ENCODE measurements at places on chromosomes 4 and X.

- no peak for DNase-seq
- no peak overlapping the region for H3K4me3 ChIP-seq
- peaks cover under 1% of the 10 kb centered on the region for H3K4me1 ChIP-seq
- no peaks in the 10 kb centered on the region for H3K36me3 ChIP-seq
Measured at GRCh38 chr4:1177274-1178141, 5.1 kb upstream of the SPON2 start.

DNA sequence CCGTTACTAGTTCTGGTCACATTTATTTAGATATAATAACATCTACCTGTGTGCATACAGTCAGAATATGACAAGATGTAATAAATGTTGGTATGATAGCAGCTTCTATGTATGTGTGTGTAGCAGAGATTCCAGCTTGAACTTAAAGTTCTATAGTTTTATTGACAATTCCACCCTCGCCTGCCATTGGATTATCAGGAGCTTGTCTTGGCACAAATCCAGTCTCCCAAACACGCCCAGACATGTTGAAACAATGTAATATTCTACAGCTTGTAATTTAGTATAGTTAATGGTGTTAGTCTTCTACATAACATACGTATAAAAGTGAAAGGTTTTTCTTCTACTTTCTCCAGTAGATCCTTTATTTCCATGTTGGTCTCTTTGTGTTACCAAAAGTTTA is 44.4 kb downstream of the BBS12 start:
- H3K4me1 ChIP-seq: no peaks in the 10 kb centered on the region
- no peak for DNase-seq
- H3K27me3 ChIP-seq: no peaks in the 10 kb centered on the region
- no peak overlapping the region for H3K27ac ChIP-seq
- H3K36me3 ChIP-seq: no peaks in the 10 kb centered on the region
- H3K4me3 ChIP-seq: no peak overlapping the region

- H3K4me1 ChIP-seq: no peaks in the 10 kb centered on the region
- H3K36me3 ChIP-seq: no peaks in the 10 kb centered on the region
- no peaks in the 10 kb centered on the region for H3K27me3 ChIP-seq
- H3K27ac ChIP-seq: no peak overlapping the region
Measured at GRCh38 chrX:97102938-97103337, 219.2 kb downstream of the RPA4 start.

- no peaks in the 10 kb centered on the region for H3K4me1 ChIP-seq
- H3K36me3 ChIP-seq: no peaks in the 10 kb centered on the region
- no peak overlapping the region for H3K27ac ChIP-seq
- H3K27me3 ChIP-seq: no peaks in the 10 kb centered on the region
- H3K4me3 ChIP-seq: no peak overlapping the region
Measured at GRCh38 chr4:36914106-36914505, 330.4 kb upstream of the NWD2 start.

DNA sequence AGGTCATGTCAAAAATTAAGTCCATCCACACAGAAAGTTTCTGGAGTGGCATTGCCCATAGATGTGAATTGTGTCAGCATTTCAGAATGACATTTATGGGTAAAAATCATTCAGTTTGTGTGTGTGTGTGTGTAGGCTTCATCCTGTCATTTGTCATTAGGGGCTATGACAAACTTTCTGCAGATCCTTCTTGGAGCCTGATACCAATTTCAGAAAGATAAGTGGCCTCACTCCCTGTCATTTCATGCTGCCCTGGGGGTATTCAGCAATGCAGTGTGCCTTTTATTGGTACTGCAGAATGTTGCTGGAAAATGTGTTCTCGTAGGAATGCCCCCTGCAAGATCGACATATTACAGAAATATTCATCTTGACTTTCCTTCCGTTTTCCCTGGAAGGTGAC is 659.7 kb downstream of the NLGN4X start:
- H3K27me3 ChIP-seq: no peaks in the 10 kb centered on the region
- no peak overlapping the region for H3K27ac ChIP-seq
- no peaks in the 10 kb centered on the region for H3K4me1 ChIP-seq
- H3K36me3 ChIP-seq: no peaks in the 10 kb centered on the region
- no peak overlapping the region for H3K4me3 ChIP-seq

- no peak overlapping the region for H3K4me3 ChIP-seq
- no peaks in the 10 kb centered on the region for H3K4me1 ChIP-seq
- H3K27me3 ChIP-seq: no peaks in the 10 kb centered on the region
- H3K27ac ChIP-seq: no peak overlapping the region
Measured at GRCh38 chrX:143669395-143669794, 33.5 kb upstream of the SLITRK4 start.

GRCh38 chr4:52116641-52117040 is 65.5 kb downstream of the SPATA18 start:
- no peaks in the 10 kb centered on the region for H3K4me1 ChIP-seq
- no peak overlapping the region for H3K27ac ChIP-seq
- no peaks in the 10 kb centered on the region for H3K27me3 ChIP-seq
- no peak for DNase-seq
- H3K36me3 ChIP-seq: no peaks in the 10 kb centered on the region

- no peak overlapping the region for H3K4me3 ChIP-seq
- no peak overlapping the region for H3K27ac ChIP-seq
- no peaks in the 10 kb centered on the region for H3K27me3 ChIP-seq
- H3K4me1 ChIP-seq: no peaks in the 10 kb centered on the region
- no peak for DNase-seq
Measured at GRCh38 chrX:30302956-30303355, 6.2 kb downstream of the NR0B1 start.

- peak overlapping the region; percentile 11 for H3K27ac ChIP-seq
- peaks cover 12% of the 10 kb centered on the region for H3K4me1 ChIP-seq
- no peaks in the 10 kb centered on the region for H3K36me3 ChIP-seq
Measured at GRCh38 chr4:101039367-101039766, 308.0 kb downstream of the PPP3CA start.

GRCh38 chrX:111124418-111124817 is 28.4 kb downstream of the PAK3 start:
- no peaks in the 10 kb centered on the region for H3K36me3 ChIP-seq
- H3K27ac ChIP-seq: no peak overlapping the region
- H3K4me1 ChIP-seq: peaks cover 7% of the 10 kb centered on the region

DNA sequence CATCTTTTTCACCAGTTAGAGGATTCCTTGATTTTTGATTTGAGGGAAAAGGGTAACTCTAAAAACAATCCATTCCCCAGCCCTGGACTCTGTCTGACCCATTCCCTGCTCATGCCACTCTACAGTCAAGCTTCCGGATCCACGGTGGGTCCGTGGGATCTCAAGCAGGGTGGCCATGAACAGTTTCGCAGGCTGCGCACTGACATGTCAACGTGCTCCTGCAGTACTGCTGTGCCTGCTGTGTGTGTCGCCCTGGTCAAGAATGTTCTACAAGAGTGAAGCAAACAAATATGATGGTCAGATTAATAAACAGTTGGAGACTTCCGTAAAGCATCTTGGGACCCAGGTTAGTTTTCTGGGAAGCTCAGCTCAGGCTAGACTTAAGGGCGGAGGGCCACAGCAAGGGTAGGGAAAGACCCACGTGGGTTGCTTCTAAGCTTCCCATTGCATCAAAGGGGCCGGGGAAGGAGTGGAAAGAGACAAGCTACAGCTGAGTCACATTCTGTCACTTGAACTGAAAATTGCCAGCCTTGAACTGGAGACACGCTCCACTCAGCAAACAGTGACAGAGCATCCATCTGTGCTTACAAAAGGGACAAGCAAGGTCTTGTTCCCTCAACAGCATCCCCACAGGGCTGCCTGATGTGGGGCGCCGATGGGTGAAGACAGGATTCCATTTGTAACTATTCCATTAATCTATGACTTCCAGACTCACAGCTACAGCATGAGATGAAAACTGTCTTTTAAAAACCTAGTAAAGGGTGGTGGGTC is 81.8 kb downstream of the MTMR1 start:
- no peak overlapping the region for H3K4me3 ChIP-seq
- no peak for DNase-seq
- H3K27me3 ChIP-seq: no peaks in the 10 kb centered on the region

GRCh38 chr4:89469516-89469915 is 161.9 kb upstream of the GPRIN3 start:
- no peaks in the 10 kb centered on the region for H3K4me1 ChIP-seq
- no peak for DNase-seq
- H3K36me3 ChIP-seq: no peaks in the 10 kb centered on the region
- no peak overlapping the region for H3K4me3 ChIP-seq
- H3K27ac ChIP-seq: no peak overlapping the region

- H3K4me1 ChIP-seq: no peaks in the 10 kb centered on the region
- no peak overlapping the region for H3K27ac ChIP-seq
- H3K27me3 ChIP-seq: no peaks in the 10 kb centered on the region
- DNase-seq: no peak
- H3K4me3 ChIP-seq: no peak overlapping the region
- H3K36me3 ChIP-seq: no peaks in the 10 kb centered on the region
Measured at GRCh38 chrX:74297766-74298165, 6.2 kb upstream of the ZCCHC13 start.

DNA sequence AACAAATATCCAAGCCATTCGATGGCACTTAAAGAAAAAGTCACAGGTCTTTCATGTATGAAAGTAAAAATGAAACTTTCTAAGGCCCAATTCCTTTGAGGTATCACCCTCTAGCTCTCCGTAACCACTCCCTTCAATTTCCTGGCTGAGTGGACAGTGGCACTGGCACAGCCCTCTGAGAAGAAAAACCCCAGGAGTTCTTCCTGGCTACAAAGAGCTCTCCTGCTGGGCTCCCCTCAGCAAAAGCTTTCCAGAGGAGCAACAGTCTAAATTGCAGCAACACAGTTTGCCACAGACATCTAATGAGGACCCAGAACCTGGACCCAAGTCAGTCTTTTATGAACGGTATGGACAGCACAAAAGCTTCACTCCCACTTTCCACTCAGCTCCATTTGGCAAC is 71.8 kb downstream of the FUNDC1 start:
- H3K27me3 ChIP-seq: no peaks in the 10 kb centered on the region
- no peaks in the 10 kb centered on the region for H3K4me1 ChIP-seq
- H3K36me3 ChIP-seq: no peaks in the 10 kb centered on the region
- no peak for DNase-seq
- no peak overlapping the region for H3K27ac ChIP-seq

- H3K4me1 ChIP-seq: peaks cover 18% of the 10 kb centered on the region
- no peak overlapping the region for H3K4me3 ChIP-seq
- peaks cover 8% of the 10 kb centered on the region for H3K36me3 ChIP-seq
- DNase-seq: no peak
- H3K27ac ChIP-seq: no peak overlapping the region
- no peaks in the 10 kb centered on the region for H3K27me3 ChIP-seq
Measured at GRCh38 chr4:106312377-106312776, 3.6 kb downstream of the TBCK start.

GRCh38 chrX:74225111-74225510 is 78.9 kb upstream of the ZCCHC13 start:
- no peaks in the 10 kb centered on the region for H3K27me3 ChIP-seq
- no peak for DNase-seq
- no peaks in the 10 kb centered on the region for H3K36me3 ChIP-seq
- no peak overlapping the region for H3K27ac ChIP-seq

DNA sequence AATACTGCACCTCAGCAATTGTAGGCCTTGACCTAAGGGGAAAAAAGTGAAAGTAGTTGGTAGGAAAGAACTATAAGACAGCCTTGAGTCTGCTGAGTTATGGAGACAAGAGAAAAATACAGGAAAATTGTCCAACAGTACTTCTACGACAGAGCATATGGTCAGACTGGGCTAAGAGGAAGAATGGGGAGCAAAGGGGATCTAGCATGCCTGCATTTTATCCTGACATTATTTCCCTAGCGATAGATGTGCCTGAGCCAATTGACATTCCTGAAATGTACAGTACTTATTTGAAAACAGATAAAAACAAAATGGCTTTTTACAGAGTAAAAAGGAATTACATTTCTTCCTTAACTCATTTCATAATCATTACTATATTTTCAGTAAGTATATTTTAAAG is 22.2 kb downstream of the GUCY1A1 start:
- H3K4me3 ChIP-seq: no peak overlapping the region
- no peaks in the 10 kb centered on the region for H3K36me3 ChIP-seq
- H3K4me1 ChIP-seq: no peaks in the 10 kb centered on the region
- DNase-seq: no peak

DNA sequence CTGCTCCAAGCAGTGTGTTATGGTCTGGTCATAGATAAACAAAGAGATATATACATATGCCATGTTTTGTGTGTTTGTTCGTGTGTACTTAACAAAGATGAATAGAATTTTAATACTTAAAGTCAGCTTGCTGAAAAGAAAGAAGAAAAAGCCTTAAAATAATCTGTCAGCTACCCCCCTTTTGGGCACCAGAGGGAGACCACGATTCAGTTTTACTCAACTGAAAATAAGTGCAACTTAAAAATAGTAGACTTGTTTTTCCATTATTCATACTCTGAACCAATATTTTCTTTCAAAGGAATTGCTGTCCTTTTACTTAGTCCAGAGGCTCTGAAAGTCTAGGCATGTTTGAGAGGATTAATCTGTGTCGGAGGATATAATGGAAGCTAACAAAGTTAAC is 181.7 kb upstream of the AGTR2 start:
- no peaks in the 10 kb centered on the region for H3K36me3 ChIP-seq
- no peak for DNase-seq
- no peak overlapping the region for H3K27ac ChIP-seq
- no peak overlapping the region for H3K4me3 ChIP-seq

- H3K4me3 ChIP-seq: no peak overlapping the region
- H3K27ac ChIP-seq: peak overlapping the region; percentile 68
- peak; percentile 13 for DNase-seq
- H3K4me1 ChIP-seq: peaks cover 50% of the 10 kb centered on the region
Measured at GRCh38 chr4:108118505-108118904, 50.2 kb downstream of the LEF1 start.

DNA sequence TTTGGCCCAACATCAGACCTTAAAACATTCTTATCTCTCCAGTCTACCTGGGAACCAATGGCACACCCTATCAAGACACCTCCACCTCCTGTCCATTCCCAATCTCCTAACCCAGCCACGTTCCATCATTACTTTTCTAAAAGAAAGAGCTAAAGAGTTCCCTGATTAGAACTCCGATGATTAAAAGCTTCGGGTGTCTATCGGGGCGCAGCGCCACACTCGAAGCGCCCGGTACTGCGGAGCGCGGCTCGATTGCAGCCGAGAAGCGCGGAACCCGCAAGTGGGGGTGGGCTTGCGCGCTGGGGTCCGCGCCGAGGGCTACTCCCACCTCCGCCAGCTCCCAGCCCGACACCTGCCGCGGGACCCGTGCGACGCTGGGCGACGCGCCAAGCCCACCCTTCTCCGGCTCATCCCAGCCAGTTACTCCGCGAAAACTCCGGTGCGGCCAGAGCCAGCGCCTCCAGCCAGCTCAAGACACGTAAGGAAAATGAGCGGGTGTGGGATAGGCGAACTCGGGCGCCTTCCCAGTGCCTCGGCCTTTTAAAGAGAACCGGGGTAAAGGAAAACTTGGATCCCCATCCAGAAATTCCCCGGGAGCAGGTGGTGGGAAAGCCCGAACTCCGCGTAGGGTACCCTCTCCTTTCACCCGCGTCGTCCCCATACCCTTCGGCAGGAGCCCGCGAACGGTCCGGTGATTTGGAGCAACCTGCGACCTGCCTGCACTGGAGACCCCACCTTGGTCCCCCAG is 593 bp downstream of the NPY1R start:
- H3K4me1 ChIP-seq: no peaks in the 10 kb centered on the region
- no peak overlapping the region for H3K27ac ChIP-seq
- no peaks in the 10 kb centered on the region for H3K36me3 ChIP-seq
- DNase-seq: no peak
- no peak overlapping the region for H3K4me3 ChIP-seq
